ENCODE measurements at places on chromosomes 5 and 9.

- DNase-seq, result no peak
Measured at GRCh38 chr9:136091582-136092352, 3.3 kb downstream of the NACC2 start.

DNA sequence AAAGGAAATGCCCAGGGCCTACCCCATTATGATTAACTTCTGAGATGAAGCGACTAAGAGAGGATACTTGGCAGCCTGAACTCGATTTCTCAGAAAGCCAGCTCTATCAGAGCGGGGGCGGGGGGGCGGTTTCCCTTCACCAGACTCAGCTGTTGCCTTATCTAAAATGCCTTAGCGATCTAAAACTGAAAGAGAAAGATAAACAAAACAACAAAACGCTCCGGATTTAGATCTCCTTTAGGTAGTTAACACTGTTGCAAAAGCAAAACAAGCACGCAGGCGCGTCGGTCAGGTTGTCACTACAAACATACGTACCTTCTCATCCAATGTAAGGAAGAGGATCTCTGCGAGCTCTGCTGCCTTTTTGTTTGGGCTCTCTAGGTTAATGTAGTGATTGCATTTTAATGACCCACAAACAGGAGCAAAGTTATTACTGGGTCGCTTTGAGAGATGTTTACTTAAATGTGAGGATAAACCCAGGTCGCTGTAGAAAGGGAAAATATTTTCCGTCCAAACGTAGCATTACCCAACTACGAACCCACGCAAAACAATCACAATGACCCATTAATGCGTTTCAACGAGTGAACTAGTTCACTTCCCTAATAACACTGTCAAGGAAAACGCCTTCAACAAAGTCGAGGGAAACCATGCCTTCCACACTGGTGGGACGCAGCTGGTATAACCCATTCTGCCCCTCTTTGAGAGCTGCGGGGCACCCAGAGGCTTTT is 982 bp downstream of the EPB41L4A start:
- DNase-seq, result peak; percentile 24

DNA sequence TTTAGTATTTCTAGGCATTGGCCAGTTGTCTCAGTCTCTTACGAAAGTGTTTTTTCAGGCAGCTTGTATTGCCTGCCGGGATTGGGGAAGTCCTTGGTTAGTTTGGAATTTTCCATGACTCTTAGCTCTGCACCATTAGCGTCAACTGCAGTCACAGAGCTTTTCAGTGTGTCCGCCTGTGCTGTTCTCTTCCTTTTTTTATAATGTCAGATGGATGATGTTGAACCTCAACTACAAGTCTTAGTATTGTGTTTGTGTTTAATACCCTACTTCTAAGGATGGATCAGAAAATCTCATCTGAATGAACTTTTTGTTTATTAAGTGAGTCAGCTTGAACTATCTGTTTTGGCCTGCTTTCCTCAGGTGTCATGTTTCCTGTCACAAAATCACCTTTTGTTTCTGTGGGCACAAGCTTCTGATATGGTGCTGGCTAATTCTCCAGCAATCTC is 33.1 kb downstream of the ATP6V0E1 start:
- no peak for DNase-seq

- DNase-seq, result no peak
Measured at GRCh38 chr5:9608093-9608492, 22.1 kb downstream of the TAS2R1 start.

- DNase-seq, result no peak
Measured at GRCh38 chr9:13351778-13352386, 72.4 kb upstream of the MPDZ start.
